Activated CD4-positive, alpha-beta T cell treated with anti-CD3 and anti-CD28 coated beads, Interleukin-2, Interleukin-6, amounts not matched to agents 100 ng/mL and 50 ng/mL, durations not matched to agents 16 hours and 8 hours (primary cell): ENCODE measurements at places on chromosomes 16 and 17.

GRCh38 chr17:31798205-31798724 lies 60.8 kb downstream of the COPRS start:
- DNase-seq: no peak

GRCh38 chr17:68579194-68579927 lies 21.8 kb downstream of the FAM20A start:
- DNase-seq: no peak

DNA sequence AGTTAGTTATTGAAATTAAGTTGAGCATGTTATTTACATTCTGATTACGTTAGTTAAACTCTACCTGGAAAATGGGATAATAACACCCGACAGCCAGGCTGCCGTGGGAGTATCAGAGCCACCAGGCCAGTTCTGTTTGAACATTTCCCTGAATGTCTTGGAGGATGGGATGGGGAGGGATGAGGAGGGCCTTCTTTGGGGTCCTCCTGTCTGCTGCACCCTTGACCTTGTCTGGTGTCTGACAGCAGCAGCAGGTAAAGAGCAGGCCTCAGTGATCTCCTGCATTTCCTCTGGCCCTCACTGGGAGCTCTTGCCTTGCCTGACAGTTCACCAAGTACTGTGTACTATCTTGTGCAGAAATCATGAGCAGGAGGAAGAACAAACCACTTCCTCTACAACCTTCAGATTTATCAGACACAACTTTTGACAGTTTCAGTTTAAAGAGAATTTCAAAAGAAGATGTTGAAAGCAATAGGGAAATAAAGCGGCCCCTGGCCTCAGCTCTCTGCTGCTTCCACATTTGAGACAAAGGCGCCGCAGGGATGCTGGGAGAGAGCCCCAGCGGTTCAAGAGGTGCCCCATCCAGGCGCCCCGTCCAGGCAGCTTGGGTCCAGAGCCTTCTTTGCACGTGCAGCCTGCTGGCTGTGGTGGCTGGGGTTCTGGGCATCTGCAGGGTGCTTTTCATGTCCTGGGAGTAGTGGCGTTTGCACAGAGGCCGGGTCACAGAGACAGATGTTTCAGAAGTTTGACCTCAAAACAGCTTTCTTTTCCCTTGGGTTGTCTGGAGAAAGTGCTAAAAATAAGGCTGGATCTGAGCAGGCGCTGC lies 25.3 kb downstream of the CMIP start:
- DNase-seq: peak; percentile 76

DNA sequence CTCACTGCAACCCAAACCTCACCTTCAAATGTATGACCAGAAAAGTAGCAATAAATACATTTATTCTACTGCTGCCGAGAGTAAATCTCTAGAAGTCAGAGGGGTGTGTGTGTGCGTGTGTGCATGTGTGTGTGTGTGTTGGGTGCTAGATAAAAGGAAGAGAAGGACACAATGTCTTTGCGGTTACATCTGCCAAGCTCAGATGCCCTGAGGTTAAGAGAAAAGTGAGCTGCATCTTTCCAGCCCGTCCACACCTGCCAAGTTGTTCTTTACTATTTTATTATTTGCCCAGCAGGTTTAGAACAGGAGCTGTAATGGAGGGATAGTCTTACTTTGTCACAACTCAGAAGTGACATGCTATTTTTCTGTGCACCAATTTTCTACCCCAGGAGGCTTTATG lies 54.5 kb upstream of the ANKFN1 start:
- no peak for DNase-seq

DNA sequence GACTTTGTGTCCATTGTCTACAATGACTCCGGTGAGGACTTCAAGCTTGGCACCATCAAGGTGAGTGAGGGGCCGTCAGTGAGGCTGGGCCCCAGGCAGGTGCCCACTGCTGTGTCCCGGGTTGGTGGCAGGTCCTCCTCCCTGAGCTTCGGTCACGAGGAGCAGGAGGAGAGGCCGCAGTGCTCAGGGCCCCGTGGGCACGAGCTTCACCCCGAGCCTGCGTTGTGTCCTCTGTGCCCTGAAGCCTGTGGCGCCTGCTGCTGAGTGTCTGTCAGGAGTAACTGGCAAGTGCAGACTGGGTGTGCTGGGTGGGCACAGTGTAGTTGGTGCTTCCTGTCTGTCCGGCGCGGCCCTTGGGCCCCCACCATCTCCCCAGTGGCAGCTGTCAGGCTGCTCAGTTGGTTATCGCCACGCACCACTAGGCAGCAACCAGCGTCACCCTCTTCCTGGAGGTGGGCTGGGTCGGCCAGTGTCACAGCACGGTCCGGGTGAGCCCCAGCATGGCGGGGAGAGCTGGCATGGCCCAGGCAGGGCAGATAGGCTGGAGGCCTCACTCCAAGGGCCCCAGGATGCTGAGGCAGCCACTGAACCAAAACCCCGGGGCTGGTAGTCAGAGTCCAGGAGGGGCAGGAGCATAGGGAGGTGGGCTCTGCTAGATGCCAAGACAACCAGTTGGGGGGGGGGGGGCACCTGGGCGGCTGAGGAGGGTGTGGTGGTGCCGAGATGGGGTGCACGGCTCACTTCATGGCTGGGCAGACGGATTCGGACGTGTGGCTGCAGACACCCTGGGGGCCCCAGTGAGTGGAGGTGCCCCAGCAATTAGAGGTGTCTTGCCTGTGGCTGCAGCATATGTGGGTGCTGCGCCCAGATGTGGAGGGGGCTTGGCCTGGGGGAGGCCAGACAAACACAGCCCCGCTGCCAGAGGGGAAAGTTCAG lies 39.3 kb downstream of the TSC2 start:
- no peak for DNase-seq

GRCh38 chr17:50187751-50188530 lies 13.5 kb downstream of the COL1A1 start:
- no peak for DNase-seq

GRCh38 chr17:61431594-61432311 lies 20.5 kb upstream of the TBX4 start:
- DNase-seq: no peak

GRCh38 chr16:22632606-22633005 lies 121.9 kb downstream of the NPIPB5 start:
- DNase-seq: no peak

GRCh38 chr16:27759301-27759871 lies 209.4 kb downstream of the KATNIP start:
- DNase-seq: no peak

- DNase-seq: no peak
Measured at GRCh38 chr16:4194661-4195060, 47.2 kb downstream of the SRL start.

- no peak for DNase-seq
Measured at GRCh38 chr16:23026784-23027362, 122.4 kb downstream of the USP31 start.

- no peak for DNase-seq
Measured at GRCh38 chr17:68289473-68289872, 1.5 kb downstream of the SLC16A6 start.

DNA sequence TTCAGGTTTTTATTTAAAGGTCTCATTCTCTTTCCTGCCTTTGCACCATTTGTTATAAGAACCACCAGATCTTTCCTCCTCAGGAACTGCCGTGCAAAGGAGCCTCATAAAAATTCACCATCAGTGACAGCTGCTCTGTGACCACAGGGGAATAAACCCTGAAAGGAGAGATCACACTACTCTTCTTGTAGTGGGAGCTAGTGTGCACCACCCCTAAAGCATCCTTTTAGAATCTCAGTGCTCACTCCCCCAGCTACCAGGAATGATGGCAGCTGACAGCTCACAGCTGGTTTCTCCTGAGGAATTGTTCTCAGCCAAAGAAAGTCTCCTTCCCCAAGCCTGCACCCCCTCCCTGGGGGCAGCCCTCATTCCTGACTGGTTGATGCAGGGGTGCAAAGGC lies 18.7 kb downstream of the VAT1L start:
- DNase-seq: no peak

DNA sequence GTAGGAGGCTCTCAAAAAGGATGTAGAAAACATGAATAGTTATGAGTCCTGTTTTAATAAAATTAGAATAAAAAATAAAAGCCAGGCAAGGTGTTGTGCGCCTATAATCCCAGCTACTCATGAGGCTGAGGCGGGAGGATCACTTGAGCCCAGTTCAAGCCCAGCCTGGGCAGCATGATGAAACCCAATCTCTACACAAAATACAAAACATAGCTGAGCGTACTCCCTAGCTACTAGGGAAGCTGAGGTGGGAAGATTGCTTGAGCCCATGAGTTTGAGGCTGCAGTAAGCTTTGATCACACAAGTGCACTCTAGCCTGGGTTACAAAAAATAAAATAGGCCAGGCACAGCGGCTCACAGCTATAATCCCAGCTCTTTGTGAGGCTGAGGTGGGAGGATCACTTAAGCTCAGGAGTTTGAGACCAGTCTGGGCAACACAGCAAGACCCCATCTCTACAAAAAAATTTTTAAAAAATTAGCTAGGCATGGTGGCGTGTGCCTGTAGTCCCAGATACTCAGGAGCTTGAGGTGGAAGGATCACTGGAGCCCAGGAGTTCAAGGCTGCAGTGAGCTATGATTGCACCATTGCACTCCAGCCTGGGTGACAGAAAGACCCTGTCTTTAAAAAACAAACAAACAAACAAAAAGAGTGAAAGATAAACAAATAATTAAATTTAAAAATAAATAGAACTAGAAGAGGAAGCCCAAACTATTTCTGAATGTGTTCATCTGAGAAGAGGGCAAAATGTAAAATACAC lies 17.2 kb upstream of the PRM1 start:
- DNase-seq: no peak

GRCh38 chr17:59899099-59899498 lies 6.2 kb downstream of the RPS6KB1 start:
- no peak for DNase-seq

GRCh38 chr16:6232056-6232455 lies 1100.6 kb upstream of the RBFOX1 start:
- DNase-seq: no peak

DNA sequence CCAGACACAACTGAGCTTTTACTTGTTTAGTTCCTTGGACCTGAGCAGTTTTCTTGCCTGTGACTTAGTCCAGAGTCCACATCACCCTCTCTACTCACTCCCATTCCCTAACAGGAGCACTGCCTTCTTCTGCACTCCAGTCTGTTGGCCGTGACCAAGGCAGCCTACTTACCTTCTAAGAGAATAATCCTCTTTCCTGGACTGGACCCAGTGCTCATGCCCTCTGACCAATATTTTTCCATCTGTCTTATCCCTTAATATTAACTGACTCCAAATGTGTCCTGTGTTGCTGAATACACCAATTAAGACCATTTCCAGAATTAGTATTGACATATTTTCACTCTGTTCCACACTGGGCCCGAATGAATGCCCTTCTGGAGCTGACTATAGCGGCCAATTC lies 681.0 kb upstream of the KIF2B start:
- no peak for DNase-seq

DNA sequence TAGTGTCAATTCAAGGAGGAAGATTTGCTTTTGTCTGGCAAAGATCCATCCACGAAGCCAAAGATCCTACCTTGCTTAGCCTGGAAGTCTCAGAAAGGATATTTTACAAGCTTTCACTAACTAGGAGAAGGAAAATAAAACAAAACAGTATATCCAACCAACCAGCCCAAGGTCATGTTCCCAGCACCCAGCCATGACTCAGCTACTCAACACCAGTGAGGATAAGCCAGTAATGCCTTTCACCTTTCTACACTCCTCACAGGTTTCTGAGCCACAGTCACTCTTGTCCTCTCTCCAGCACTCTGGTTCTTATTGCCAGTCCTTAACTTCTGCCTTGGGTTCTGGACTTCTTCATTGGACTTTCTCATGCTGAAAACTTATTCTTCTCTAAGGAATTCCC lies 116.2 kb downstream of the CDH11 start:
- no peak for DNase-seq

DNA sequence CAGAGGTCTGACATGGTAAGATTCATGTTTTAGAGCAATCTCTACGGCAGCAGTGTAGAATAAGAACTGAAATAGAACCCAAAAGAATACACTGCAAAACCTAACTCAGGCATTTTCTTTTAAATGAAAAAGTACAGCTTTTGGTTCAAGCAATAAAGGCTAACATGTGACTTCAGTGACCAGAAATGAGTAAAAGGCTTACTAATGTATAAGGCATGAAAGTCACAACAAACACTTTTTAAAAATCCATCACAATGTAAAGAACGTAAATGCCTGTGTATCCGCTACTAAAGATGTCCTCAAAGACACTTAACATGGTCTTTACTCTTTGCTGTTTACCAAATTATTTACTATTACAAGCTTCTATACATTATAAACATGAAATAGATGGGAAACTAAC lies 16.6 kb downstream of the KIAA0753 start:
- no peak for DNase-seq

GRCh38 chr17:48382989-48383388 lies 47.0 kb downstream of the SKAP1 start:
- DNase-seq: no peak

DNA sequence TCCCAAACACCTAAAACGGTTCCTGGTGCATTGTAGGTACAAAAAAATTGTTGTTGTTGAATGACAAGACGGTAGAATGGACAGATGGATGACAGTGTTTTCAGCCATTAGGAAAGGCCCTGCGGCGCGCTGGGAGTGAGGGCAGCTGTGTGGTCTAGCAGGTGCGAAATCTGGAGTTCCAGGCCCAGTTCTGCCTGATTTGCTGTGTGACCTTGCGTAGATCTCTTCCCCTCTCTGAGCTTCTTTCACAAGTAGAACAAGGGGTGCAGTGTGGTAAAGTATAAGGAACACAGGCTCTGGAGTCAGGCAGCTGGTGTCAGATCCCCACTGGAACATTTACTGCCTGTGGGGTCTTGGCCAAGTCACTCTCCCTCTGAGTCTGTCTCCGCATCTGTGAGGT lies 25.3 kb downstream of the SPNS2 start:
- no peak for DNase-seq

GRCh38 chr17:69342896-69343644 lies 16.1 kb upstream of the ABCA5 start:
- DNase-seq: no peak

DNA sequence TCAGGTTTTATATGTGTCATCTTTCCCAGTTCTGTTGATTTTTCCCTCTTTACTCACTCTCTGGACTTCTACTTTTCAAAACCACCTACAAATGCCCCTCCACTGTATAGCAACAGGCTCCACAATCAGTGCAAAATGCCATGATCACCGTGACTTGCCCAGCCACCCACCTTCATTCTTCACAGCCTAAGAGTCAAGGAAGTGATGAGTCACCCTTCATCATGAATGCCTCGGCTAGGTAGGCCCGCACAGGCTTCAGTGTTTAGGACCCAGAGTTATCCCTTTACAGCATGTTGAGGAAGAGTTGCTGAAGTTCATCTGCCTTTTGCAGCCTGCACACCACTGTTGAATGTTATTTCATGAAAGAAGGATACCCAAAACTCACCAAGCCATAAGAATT lies 158.6 kb downstream of the PMP22 start:
- no peak for DNase-seq

GRCh38 chr17:1299552-1300370 lies 20.3 kb downstream of the TRARG1 start:
- no peak for DNase-seq

- DNase-seq: no peak
Measured at GRCh38 chr16:67780847-67781564, 25.4 kb downstream of the RANBP10 start.

GRCh38 chr16:48492133-48492532 lies 106.9 kb upstream of the SIAH1 start:
- DNase-seq: no peak
